Stimulated activated CD8-positive, alpha-beta memory T cell treated with anti-CD3 and anti-CD28 coated beads, Interleukin-15, amount 100 ng/mL, for 24 hours (primary cell): ENCODE measurements at places on chromosomes 3 and 15.

- no peak for DNase-seq
Observed at GRCh38 chr3:130915567-130916292, 21.8 kb downstream of the ATP2C1 start.

GRCh38 chr3:112199622-112200316 is 66.7 kb upstream of the GCSAM start:
- DNase-seq = no peak

DNA sequence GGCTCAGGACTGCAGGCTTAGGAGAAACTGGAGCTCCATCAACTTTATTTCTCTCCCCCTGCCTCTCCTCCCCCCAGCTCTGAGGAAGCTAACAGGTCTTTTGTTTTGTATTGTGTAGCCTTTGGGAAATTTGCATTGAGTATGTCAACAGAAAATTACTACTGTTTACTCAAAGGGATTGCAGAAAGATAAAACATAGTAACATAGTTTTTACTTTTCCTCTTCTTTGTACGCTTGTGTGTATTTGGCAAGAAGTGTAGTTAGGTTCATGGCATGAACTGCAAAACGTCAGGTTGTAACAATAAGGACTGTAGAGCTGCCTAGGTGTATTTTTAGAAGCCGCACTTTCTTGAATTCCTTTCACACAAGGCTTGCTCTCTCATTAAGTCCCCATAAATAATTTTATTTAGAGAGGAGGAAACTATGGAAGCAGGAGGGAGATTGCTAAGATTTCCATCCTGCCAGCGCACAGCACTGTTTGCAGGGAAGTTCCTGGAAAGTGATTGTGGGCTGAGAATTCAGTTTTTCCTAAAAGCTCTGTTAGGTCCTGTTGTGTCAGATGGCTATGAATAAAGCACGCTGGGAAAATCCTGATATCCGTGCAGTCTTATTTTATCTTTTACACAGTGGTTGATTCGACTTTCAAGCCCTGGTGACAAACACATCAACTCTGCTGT is 21.1 kb upstream of the SATB1 start:
- DNase-seq = no peak

DNA sequence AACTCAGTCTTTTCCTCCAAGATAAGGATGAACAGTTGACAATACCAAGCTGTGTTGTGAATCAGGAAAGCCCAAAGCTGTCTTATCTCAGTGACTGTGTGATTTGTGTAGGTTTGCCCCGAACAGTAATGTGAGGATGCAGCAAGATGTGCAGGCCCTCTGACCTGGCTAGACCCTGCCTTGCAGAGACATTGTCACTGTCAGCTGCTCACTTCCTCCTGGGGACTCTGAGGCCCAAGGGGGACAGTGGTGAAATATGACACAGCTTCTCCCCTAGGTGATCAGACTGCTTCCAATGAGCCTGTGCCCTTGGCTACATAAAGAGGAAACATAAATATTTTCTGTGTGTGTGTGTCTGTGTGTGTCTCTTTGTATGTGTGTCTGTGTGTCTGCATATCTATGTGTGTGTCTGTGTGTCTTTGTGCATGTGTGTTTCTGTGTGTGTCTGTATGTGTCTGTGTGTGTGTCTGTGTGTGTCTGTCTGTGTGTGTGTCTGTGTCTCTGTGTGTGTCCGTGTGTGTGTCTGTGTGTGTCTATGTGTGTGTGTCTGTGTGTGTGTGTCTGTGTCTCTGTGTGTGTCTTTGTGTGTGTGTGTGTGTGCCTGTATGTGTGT is 21.7 kb downstream of the LRRK1 start:
- DNase-seq = no peak

GRCh38 chr3:129971351-129972052 is 3.0 kb upstream of the TRH start:
- no peak for DNase-seq

DNA sequence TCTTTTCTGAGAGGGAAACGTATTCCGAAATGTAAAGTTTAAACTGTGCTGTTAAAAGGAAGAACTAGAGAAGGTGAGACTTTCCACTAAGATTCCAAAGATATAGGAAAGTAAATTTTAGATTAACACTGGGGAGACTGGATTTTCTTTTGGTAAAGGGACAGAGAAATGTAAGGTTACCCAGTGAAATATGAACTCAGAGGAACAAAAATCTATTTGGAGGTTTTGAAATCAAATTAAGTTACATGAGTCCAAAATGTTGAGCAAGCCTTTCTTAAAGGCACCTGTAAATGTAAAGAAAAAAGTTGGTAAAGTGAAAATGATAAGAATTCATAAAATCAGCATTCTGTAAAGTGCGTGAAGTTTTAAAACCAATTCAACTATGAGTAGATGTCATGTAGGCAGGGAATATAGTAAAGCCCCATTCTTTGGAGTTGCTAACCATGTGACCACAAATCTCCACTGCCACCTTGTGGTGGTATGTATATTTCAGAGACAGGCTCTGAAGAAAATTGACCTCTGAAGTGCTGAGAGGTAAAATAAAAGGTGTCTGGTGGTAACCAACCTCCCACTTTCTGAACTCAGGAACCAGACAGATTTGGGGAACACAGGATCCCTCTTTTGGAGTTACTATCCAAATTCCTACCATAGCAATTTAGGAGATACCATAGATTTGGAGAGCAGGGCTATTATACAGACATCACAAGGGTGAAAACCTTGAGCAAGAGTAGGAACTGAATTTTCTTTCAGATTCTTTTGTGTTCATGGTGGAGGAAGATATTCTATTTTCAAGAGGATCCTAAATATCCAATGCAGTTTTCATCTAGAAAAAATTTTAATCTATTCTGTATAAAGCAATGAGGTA is 215.3 kb downstream of the ROBO2 start:
- DNase-seq = no peak

- no peak for DNase-seq
Observed at GRCh38 chr3:9695345-9695744, 8.3 kb upstream of the CPNE9 start.

- no peak for DNase-seq
Observed at GRCh38 chr3:106811376-106811775, 565.9 kb upstream of the CCDC54 start.

GRCh38 chr3:36919439-36920160 is 25.3 kb downstream of the TRANK1 start:
- no peak for DNase-seq

GRCh38 chr3:55842204-55842603 is 355.1 kb upstream of the WNT5A start:
- no peak for DNase-seq

- no peak for DNase-seq
Observed at GRCh38 chr15:51558411-51558810, 64.2 kb downstream of the DMXL2 start.

GRCh38 chr15:79897380-79897678 is 515 bp upstream of the MTHFS start:
- DNase-seq = no peak

DNA sequence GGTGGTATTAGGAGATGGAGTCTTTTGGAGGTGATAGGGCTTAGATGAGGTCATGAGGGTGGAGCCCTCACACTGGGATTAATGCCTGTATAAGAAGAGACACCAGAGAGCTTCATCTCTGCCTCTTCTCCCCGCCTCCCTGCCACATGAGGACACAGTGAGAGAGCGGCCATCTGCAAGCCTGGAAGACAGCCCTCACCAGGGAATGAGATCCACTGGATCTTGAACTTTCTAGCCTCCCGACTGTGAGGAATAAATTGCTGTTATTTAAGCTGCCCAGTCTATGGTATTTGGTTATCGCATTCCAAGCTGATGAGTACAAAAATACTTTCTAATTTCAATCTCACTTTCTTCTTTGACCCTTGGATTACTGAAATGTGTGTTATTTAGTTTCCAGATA is 121.4 kb downstream of the OCA2 start:
- no peak for DNase-seq

- no peak for DNase-seq
Observed at GRCh38 chr15:38622304-38622703, 57.7 kb upstream of the RASGRP1 start.

GRCh38 chr3:20064796-20065564 is 24.7 kb downstream of the KAT2B start:
- no peak for DNase-seq

DNA sequence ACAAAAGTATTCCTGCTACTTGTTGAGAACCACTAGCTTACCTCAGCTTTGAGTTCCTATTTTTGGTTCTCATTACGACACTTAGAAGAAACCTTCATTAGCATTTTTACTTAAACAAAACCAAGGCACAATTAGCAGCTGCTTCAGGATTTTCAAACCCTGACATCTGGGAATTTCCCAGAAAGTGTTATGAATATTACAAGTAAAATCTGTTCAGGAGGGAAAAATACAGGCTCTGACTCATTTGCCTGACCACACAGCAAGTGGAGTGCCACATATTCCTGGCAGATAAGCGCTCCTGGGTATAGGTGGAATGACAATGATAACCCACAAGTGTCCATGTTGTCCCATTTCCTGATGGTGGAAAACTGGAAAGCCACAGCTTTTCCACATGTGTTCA is 10.3 kb upstream of the RFTN1 start:
- no peak for DNase-seq

DNA sequence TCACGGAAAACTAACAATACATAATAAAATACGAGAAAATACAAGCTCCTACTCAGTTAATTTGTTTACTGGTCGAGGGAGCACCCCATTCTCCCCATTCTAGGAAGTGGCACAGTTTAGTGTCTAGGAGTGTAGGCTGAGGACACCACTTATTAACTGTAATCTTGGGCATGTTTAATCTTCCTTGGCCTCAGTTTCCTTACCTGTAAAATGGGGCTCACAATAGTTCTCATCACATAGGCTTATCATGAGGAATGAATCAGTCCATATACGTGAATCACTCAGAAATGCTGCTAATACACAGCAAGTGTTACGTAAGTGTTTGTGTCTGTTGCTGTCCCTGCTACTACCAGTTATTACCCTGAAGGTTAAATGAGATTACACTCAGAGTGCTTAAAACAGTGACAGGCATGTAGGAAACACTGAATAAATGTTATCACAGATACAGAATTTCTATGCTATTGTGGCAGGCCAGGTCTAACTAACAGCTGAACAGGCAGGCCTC is 210.2 kb downstream of the OSBPL10 start:
- no peak for DNase-seq

- DNase-seq = no peak
Observed at GRCh38 chr3:125123451-125124305, 67.9 kb upstream of the HEG1 start.

DNA sequence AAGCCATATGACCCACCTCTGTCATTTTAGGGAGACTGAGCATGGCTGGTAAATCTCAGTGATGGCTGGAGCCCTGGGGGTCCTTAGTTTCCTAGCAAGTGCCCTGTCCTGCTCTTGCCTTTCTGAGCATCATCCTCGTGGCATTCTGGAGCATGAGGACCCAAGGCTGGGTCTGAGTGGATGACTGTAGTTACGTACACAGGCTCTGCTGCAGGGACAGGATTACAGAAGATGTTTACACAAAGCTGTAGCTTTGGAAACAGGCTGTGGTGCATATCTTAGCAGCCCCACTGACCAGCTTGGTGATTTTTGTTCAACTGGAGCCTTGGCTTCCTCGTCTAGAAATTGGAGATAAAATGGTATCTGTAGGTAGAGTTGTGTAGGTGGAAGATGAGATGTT is 272.9 kb upstream of the CTDSPL start:
- no peak for DNase-seq

- DNase-seq = no peak
Observed at GRCh38 chr15:28110481-28110881, 11.4 kb upstream of the OCA2 start.

DNA sequence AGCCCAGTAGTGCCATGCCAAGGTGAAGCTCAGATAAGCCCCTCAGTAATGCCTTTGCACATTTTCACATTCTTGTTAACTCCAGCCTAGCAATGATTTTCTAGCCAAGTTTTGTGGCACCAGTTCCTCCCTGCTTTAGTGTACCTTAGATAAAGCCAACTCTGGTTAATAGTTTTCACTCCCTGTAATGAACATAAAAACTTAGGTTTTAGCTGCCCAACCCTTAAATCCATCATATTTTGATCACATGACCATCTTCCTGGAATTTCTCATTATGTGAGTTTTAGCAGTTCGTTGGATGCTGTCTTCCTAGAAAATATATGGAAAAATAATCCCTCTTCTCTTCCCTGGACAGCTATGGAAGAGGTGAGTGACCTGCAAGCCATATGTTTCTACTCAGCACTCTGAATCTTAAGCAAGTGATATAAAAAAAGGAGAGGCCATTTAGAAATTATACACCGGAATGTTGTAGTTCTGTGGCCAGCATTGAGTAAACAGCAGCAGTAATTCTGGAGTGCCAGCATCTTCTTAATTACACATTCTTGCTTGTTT is 62.2 kb upstream of the P2RY1 start:
- DNase-seq = no peak

DNA sequence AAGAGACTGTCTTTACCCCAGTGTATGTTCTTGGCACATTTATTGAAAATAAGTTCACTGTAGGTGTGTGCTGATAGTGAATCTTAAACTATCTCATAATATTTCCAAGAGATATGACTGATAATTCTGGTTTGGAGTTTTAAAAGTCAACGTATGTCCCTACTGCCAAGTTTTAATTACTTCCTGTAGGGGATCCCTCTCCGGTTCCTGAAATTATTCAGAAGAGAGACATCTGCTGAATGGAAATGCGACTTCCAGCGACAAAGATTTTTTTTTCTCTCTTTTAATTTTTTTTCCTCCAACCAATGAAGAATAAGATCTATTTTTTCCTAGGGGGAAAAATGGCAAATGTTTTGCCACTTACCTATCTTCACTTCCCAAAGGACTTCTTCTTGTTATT is 498.9 kb upstream of the TGFBR2 start:
- no peak for DNase-seq

GRCh38 chr15:43093026-43093425 is 12.8 kb downstream of the UBR1 start:
- no peak for DNase-seq

DNA sequence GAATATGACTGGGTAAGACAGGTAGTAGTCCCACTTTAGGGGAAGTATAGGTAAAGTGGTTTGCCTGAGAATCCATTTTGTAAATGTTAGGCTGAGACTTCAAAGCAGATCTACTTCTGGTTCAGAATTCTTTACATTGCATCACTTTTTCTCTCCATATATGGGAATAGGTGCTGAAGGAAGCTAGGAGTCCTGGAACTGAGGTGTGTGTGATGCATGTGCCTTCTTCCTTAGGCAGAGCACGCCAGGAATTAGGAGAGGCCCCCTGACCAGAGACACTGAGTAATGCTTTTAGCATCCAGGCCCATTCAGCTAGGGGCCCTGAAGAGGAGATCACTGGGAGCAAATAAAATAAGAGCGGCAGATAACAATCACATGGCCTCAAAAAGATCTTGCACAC is 69.2 kb upstream of the DCP1A start:
- DNase-seq = no peak

- DNase-seq = no peak
Observed at GRCh38 chr3:76869726-76870384, 170.0 kb upstream of the ROBO2 start.

- DNase-seq = no peak
Observed at GRCh38 chr3:49283997-49284396, 7.0 kb upstream of the C3orf62 start.

- DNase-seq = no peak
Observed at GRCh38 chr15:58748852-58749531, 515 bp downstream of the ADAM10 start.
